ENCODE measurements at places on chromosomes 11 and 22. TPM values are rescaled to one million over a fixed set of nuclear protein-coding genes. Genes with fewer than 3 reads are reported as not detected.

Gene RAC2
- total RNA-seq = 4.9 TPM

DNA sequence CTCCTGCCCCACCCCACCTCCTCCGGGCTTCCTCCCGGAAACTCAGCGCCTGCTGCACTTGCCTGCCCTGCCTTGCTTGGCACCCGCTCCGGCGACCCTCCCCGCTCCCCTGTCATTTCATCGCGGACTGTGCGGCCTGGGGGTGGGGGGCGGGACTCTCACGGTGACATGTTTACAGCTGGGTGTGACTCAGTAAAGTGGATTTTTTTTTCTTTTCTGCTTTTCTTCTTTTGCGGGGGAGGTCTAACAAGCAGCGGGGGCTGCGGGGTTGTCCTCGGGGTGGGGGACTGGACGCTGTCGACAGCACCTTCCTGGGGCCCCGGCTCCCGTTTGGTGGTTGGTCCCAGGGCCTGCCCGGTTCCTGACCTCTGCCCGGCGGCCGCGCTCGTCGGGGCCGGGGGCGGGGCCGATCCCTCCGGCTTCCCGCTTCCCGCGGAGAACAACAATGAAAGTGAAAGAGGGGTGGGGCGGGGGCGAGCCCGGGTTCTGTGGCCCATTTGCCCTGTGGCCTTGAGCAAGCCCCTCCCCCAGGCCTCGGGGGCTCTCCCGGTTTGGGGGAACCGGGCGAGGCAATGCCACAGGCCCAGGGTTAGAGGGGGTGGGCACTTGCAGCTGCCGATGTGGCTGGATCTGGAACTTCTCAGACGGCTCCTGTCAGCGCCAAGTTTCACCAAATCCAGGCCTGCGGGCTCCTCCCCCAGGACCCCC lies 975 bp upstream of the MDK start:
- peaks cover 21% of the 10 kb centered on the region for H3K4me1 ChIP-seq
- H3K27me3 ChIP-seq = no peaks in the 10 kb centered on the region
- H3K36me3 ChIP-seq = peaks cover 17% of the 10 kb centered on the region
- peak overlapping the region; percentile 76 for H3K27ac ChIP-seq
- peak; percentile 91 for DNase-seq

GRCh38 chr11:47394322-47395222 lies 13.8 kb upstream of the SLC39A13 start:
- 0 out of 2 replicates have a peak overlapping the region, but pooled peaks have one; percentile 60 for H3K27ac ChIP-seq
- H3K36me3 ChIP-seq = no peaks in the 10 kb centered on the region
- H3K4me3 ChIP-seq = no peak overlapping the region
- no peaks in the 10 kb centered on the region for H3K27me3 ChIP-seq
- peaks cover 15% of the 10 kb centered on the region for H3K4me1 ChIP-seq

DNA sequence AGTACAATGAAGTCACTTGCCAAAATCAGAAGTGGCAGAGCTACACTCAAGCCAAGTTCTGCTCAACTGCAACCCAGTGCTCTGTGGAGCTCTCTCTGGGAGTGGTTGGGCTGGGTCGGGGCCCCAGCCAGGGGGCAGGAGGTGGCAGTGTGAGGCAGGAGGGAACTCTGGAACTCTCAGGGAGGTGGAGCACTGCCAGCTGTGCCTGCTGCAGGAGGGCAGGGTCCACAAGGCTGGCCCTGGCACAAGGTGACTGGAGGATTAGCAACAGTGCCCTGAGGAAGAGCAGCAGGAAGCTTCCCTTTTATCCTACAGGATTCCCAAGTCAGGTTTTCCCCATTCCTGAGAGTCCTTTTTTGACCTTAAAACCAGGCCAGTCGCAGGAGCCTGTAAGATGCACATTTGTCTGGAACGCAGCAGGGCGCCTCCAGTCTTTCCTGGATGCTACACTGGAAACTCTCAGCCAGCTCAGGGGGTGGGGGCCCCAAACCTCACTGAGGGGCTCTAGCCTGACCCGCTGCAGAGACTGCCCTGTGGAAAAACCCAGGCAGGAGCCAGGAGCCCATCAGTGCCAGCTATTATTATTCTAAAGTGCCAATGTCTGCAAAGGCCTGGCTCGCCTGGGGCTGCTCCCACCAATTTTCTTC lies 31.8 kb downstream of the DKK3 start:
- DNase-seq = no peak
- no peak overlapping the region for H3K4me3 ChIP-seq
- H3K27ac ChIP-seq = no peak overlapping the region
- peaks cover 3% of the 10 kb centered on the region for H3K36me3 ChIP-seq
- H3K27me3 ChIP-seq = no peaks in the 10 kb centered on the region

DNA sequence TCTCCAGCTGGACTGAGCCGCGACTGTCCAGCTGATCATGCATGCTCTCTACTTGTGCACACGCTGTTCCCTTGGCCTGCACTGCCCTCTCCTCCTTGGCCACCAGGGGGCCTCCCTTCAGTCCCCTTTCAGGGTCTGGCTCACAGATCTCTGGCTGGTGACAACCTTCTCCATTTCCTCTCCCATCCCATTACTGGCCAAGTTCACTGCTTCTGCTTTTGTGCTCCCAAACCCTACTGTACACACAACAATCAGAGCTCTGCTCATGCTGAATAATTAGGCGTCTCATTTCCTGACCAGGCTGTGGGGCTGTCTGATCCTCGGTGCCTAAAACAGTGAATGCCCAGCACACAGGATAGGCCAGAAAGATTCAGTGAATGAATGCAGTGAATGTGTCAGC lies 224.0 kb upstream of the NARS2 start:
- H3K27ac ChIP-seq = no peak overlapping the region
- H3K36me3 ChIP-seq = no peaks in the 10 kb centered on the region
- DNase-seq = peak; percentile 82
- no peaks in the 10 kb centered on the region for H3K27me3 ChIP-seq
- peaks cover 28% of the 10 kb centered on the region for H3K4me1 ChIP-seq
- H3K4me3 ChIP-seq = no peak overlapping the region
